Retina (tissue), 1 donor: ENCODE measurements at places on chromosomes 3 and 15.

GRCh38 chr15:57218826-57219576 lies 157.3 kb upstream of the CGNL1 start:
- peak; percentile 37 for DNase-seq

GRCh38 chr3:179719048-179719734 lies 66.4 kb downstream of the USP13 start:
- no peak for DNase-seq

GRCh38 chr15:29818141-29818540 lies 4.1 kb downstream of the TJP1 start:
- DNase-seq = no peak

DNA sequence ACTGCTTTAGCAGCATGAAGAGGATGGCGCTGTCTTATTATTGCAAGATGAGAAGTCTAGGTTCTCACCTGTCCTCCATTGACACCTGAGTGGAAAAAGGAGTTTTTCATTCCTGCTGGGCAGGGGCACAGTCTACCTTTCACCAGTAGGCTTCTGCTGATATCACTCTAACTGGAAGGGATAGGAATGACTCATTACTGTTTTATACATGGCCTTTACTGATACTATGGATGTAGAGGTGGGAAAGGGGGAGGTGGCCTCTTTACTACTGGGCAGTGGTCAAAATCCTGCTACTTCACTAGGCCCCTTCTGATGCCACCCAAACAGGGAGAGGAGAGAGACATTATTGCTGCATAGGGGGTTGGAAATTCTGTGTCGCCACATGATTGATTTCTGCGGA lies 97.8 kb downstream of the BBX start:
- no peak for DNase-seq

DNA sequence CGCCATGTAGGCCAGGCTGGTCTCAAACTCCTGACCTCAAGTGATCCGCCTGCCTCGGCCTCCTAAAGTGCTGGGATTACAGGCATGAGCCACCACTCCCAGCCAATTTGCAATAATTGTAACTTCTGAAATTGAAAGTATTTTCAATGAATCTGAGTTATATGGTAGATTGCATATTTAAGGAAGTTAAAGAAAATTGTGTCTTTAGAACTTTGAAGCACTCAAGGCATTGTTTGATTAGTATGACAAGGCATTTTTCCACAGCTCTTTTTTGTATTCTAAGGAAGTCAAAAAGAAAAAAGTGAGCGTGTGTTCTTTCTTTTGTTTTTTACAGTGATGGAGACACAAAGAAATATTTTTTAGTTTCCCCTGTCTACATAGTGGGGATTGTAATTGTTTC lies 15.7 kb upstream of the RPLP1 start:
- no peak for DNase-seq

- no peak for DNase-seq
Observed at GRCh38 chr15:35117543-35118265, 32.6 kb upstream of the NANOGP8 start.

- DNase-seq = no peak
Observed at GRCh38 chr3:70999730-71000129, 583.8 kb downstream of the FOXP1 start.

DNA sequence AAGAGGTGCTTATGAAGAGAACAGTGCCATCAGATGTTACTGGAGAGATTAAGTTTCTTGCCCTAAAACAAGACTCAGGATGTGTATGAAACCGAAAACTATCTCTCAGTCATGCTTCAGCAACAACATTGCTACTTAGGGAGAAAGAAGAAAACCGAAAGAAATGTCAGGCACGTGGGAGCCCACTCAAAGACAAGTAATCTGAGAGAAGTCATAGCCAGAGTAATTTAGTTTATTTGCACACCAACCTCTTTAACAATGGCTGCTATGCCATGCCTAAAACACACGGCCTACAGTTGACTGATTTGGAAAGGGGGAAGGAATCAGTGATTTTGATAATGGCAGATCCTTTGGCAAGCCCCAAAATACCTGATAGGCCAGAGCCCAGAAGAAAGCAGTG lies 162.9 kb downstream of the TIGIT start:
- DNase-seq = no peak

- DNase-seq = no peak
Observed at GRCh38 chr3:72974956-72975355, 21.7 kb upstream of the PPP4R2 start.

DNA sequence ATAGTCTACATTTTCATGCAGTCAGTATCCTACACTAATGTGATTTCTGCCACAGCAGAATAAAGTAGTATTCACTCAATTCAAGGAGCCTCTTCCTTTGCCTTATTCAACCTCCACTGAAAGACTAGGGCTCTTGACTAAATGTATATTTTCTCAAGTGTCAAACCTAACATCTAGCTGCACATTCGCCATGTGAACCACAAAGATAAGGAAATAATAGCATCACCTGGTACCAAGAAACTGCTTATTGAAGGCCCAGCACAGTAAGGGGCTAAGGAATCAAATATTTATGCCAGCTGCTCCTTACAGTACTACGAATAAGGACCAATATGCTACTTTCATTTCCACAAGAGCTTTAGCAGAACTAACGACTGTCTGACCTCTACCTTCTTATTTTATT lies 1.3 kb downstream of the SRP14 start:
- DNase-seq = no peak

DNA sequence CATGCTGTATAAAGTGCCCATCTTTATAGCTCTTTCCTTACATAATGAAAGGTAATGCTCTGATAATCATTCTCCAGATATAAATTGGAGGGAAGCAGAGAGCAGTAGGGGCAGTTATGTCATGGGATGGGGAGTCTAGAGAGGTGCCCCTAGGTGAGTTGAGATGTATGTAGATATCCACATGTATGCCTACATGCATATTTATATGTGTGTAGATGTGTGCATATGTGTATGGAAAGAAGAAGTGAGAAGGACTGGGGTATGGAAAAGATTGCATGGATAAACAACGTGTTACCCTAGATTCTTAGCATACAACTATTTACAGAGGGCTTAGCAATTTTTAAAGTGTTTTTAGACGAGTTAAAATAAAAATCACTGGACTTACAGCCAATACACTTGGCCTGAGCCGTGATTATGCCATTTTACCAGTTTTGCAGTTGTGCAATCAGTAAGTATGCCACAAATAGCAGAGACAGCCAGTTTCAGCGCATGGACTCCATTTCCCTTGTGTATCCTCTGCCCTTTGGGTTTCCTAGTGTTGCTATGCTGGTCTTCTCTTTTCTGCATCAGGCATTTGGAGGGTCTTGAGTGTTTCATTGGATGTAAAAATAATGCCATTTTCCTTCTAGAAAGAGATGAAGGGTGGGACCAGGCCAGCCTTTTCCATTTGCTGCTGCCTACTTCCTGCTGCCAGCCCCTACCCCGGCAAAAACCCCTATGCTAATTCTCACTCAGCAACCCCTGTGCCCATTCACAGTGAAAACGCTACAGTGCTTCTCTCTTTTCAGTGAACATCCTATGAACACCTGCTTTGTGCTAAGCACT lies 199.4 kb upstream of the NR2E3 start:
- DNase-seq = no peak

GRCh38 chr3:16516695-16517481 lies 3.4 kb upstream of the RFTN1 start:
- DNase-seq = no peak
